ENCODE measurements at places on chromosomes 5 and 9.
A peak's percentile ranks its signal among the peaks of the same experiment; 100 is the strongest.

- DNase-seq = no peak
Observed at GRCh38 chr5:168274406-168274805, 17.0 kb upstream of the WWC1 start.

GRCh38 chr9:115775659-115776058 is 377.9 kb upstream of the PAPPA start:
- DNase-seq = peak; percentile 50

DNA sequence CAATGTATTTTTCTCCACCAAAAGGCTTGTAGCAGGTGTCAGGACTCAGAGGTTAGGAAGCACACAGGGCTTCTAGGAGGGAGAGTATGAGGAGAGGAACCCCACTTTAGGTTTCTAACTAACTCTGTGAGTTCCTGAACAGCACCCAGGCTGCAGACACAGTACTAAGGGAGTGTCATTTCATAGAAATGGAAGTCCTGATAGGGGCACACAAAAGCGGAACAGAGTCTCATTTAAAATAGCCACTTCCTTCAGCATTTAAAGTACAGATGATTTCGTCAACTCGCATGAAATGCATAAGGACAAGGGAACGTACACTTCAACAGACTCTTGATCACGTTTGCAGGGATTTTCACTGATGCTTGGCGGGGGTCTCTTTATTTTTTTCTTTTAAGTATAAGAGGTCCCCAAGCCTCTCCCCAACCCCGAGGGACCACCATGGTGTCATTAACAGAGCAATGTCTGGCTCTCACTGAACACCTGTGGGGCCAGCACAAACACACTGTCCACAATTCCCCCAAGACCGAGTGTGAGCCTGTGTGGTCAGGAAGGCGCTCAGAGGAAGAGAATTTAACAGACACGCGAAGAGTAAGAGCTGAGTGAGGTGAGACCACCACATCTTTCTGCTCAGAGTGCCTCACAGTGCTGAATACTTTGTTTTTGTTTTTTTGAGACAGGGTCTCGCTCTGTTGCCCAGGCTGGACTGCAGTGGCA is 82.3 kb downstream of the SECISBP2 start:
- DNase-seq = no peak

GRCh38 chr9:38144421-38144820 is 75.4 kb upstream of the SHB start:
- peak; percentile 17 for DNase-seq

DNA sequence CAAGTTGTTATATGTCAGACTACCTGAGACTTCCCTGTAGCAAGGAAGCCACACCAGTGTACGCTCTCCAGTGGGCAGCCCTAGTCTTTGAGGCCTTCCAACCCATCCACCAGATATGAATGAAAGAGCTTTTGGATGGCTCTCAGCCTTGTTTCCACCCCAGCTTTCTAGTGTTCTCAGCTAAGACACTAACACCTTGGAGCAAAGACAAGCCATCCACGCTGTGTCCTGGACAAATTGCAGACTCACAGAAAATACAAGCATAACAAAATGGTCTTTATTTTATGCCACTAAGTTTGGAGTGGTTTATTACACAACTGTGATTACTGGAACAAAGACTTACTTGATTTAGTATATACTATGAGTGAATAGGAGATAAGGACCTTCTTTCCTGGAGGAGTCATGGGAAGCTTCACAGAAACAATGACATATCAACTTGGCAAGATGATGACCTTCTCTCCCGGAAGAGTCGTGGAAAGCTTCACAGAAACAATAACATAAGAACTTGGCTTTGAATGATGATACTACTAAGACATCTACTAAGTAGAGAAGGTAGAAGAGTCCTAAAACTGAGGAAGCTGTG is 134.0 kb upstream of the VCAN start:
- no peak for DNase-seq

DNA sequence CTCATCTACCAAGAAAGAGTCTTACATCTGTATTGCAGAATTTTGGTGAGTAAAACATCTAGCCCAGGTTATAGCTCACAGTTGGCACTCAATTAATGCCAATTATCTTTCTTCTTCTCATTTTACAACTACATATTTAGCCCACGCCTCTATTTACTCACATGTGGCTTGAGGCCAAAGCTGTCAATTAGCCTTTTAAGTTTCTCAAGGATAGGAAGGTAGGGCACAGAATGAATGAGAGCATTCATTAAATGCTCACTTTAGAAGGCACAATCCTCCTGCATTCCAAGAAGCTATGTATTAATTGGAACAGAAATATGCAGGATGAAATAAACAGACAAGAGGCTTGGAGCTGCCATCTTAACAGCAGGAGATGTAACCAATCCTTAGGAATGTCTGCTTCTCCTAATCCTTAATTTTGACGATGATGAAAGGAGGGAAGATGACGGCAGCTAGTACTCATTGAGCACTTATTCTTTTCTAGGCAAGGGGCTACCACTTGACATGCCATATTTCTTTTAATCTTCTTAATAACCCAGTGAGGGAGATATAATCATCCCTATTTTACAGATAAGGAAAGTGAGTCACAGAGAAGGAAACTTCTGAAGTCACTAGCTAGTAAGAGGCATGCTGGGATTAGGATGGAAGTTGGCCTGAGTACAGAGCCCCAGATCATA is 30.8 kb upstream of the PANK3 start:
- no peak for DNase-seq

DNA sequence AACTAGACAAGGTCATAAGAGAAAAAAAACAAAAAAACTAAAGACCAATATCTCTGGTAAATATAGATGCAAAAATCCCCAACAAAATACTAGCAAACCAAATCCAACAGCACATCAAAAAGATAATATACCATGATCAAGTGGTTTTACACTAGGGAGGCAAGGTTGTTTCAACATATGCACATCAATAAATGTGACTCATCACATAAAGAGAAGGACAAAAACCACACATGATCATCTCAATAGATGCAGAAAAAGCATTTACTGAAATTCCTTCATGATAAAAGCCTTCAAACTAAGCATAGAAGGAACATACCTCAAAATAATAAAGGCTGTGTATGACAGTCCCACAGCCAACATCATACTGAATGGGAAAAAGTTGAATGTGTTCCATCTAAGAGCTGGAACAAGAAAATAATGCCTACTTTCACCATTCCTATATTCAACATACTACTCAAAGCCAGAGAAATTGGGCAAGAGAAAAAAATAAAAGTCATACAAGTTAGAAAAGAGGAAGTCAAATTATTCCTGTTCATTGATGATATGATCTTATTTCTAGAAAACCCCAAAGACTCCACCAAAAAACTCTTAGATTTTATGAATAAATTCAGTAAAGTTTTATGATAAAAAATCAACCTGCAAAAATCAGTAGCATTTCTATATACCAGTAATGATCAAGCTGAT is 72.2 kb upstream of the FAM169A start:
- peak; percentile 64 for DNase-seq

DNA sequence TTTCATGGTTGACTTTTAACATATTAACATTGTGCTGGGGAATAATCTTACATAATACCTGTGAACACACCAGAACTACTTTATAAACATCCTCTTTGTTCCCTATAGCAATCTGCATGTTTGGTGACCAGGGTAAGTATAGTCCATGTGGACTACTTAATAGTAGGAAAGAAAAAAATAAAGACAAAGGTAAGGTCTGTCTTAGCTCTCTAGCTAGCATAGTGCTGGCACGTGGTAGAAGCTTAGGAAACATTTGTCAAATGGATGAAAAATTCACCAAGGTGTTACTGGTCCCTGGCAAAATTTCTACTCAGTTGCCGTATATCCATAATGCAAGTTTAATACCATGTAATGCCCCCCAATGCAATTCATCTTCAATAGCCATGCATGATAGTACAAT is 78.6 kb upstream of the ABCA1 start:
- DNase-seq = no peak

DNA sequence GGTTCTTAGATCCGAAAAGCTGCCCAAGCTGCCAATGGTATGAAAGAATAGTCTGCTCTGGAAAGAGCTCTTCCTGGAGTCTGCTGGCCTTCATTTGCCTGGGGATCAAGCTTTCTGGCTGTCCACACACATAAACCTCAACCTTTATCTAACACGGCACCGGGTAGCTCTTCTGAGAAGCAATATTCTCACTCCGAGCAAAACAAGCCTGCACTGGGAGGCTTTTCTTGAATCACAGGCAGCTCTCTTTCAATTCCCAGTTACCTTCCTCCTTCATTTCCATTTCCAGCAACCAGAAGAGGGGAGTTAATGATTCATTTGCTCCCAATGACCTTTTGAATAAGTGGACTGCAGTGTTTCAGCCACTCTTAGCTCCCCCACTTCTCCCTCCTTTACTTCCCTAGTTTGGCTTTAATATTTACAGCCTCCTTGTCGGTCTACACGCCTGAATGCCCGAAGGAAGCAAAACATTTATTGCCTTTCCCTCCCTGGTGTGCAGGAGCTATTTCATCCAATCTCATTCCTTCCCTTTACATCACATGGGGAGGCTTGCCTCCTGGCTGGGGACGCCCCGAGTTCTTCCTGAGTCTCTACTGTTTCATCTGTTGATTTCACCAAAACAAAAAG is 187.1 kb downstream of the ARHGEF28 start:
- no peak for DNase-seq

GRCh38 chr5:19241690-19242089 is 746.3 kb downstream of the CDH18 start:
- no peak for DNase-seq

GRCh38 chr9:135335691-135336181 is 143.8 kb upstream of the PPP1R26 start:
- DNase-seq = no peak

- peak; percentile 55 for DNase-seq
Observed at GRCh38 chr5:78399116-78399515, 38.7 kb downstream of the SCAMP1 start.

DNA sequence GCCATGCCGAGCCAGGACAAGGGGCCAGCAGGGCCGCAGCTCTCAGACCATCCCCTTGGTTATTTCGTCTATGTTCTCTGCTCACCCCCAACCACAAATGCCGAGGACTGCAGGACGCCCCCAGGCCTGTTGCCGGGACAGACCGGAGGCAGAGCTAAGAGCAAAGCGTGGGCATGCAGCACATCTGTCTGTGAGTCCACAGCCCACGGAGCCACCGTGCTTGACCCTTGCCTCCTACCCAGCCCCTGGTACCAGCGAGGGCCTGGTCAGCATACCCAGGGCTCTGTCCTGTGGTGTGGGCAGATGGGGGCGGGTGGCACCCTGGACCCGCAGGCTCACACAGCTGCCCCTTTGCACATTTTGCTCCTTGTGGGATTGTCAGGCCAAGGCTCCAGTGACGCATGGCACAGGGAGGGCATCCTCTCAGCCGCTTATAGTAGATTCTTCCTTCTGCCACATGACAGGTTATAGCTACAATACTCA is 4.7 kb downstream of the BRD3 start:
- DNase-seq = no peak

DNA sequence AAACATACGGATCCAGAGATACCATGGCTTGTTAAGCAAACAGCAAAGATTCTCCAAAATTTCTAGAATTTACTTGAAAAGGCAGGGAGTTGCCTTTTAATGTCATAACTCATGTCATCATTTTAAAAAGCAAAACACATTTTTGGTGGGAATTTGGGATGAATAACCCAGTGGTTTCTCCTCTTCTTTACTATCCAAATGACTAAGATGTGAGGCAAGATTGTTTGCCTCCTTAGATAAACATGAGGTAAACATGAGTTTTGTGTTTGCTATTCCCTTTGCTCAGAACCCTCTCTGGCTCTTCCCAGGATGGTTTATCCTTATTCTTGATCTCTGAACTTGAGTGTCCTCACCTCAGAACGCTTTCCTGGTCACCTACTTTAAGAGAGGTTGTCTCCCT is 267.0 kb downstream of the EBF1 start:
- DNase-seq = peak; percentile 90

DNA sequence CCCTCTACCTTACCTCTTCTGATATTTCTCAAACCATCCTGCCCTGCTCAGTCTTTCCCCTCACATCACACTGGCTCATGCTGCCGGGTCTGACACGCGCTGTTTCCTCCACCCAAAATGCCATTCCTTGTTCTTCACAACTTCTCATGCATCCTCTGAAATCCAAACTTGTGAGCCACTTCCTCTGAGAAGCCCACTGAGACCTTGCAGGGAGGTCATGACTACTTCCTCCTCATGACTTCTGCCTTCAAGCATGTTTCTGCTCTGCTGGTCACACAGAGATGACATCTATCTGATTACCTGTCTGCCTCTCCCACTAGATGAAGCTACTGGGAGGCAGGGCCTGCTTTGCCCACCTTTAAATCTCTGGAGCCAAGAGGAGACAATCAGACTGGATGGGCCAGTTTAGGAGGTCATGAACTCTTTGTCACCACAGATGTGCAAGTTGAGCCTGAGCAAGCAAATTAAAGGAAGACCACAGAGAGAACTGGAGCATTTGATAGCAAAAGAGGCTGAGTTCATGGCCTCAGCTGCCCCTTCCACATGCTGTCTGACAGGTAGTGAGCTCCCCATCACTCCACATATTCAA is 119.8 kb upstream of the TBC1D2 start:
- DNase-seq = peak; percentile 86

GRCh38 chr5:73444499-73445438 is 3.8 kb downstream of the FOXD1 start:
- no peak for DNase-seq

GRCh38 chr5:177095088-177095669 is 8.5 kb downstream of the FGFR4 start:
- no peak for DNase-seq
